GM04504 (cell line): ENCODE measurements at places on chromosomes 1 and 21.

- no peak for DNase-seq
Observed at GRCh38 chr1:77179632-77180031, 39.6 kb downstream of the PIGK start.

GRCh38 chr1:2574350-2574749, 12.2 kb upstream of the PRXL2B start:
- no peak for DNase-seq

DNA sequence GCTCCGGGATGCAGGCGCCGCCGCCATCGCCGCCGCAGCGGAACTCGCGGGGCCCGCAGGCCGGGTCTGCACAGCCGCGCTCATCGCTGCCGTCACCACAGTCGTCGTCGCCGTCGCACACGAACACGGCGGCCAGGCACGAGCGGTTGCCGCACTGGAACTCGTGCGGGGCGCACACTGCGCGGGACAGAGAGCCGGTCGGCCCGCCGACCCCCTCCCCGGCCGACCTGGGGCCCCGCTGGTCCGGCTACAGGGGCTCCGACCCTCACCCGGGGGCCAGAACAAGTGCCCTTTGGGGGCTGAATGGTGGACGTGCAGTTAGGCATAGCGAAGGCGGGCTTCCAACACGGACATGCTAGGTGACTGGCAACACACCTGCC, 38.6 kb upstream of the MAGOH start:
- no peak for DNase-seq

DNA sequence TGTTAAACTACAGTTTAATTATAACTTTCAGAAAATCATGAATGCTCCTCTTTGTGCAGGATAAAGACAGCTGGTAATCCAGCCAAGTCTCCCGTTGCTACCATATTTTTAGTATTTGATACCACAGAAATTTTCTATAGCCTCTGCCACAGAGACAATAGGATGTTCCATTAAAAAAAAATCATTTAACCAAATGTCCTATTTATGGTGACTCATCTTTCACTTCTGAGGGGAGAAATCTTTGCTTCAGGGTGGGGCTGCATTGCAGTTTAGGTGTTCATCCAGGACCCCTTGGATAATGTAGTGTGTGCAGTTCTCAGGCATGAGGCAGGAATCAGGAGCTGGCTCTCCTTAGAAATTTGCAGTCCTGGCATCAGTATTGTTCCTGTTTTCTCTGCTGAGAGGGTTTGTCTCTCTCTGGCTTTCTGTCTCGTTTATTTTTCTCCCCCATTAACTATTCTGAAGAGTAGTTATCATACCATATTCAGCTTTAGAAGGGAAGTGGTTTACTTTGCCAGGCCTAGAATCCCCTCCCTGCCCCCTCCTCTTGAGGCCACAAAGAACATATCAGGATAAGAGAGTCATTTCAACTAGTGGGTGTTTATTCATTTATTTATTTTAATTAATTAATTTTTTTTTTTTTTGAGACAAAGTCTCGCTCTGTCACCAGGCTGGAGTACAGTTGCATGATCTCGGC, 3.1 kb downstream of the PRUNE1 start:
- no peak for DNase-seq

- DNase-seq, result no peak
Observed at GRCh38 chr1:67939186-67939743, 106.0 kb upstream of the GNG12 start.

DNA sequence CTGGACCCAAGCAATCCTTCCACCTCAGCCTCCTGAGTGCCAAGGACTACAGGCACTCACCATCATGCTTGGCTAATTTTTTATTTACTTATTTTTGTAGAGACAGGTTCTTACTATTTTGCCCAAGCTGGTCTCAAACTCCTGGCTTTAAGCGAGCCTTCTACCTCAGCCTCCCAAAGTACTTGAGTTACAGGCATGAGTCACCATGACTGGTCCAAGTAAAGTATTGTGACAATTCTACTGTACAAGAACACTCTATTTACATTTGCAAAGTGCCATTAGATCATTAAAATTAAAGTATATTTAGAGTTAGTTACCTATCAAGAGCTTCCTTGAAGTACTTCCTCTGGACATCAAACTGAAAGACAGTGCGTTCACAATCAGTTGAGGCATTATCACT, 44.8 kb downstream of the NRDC start:
- no peak for DNase-seq

- DNase-seq, result no peak
Observed at GRCh38 chr1:248155927-248156326, 11.0 kb downstream of the OR2M5 start.

- DNase-seq, result no peak
Observed at GRCh38 chr1:233144434-233144833, 151.1 kb downstream of the PCNX2 start.

DNA sequence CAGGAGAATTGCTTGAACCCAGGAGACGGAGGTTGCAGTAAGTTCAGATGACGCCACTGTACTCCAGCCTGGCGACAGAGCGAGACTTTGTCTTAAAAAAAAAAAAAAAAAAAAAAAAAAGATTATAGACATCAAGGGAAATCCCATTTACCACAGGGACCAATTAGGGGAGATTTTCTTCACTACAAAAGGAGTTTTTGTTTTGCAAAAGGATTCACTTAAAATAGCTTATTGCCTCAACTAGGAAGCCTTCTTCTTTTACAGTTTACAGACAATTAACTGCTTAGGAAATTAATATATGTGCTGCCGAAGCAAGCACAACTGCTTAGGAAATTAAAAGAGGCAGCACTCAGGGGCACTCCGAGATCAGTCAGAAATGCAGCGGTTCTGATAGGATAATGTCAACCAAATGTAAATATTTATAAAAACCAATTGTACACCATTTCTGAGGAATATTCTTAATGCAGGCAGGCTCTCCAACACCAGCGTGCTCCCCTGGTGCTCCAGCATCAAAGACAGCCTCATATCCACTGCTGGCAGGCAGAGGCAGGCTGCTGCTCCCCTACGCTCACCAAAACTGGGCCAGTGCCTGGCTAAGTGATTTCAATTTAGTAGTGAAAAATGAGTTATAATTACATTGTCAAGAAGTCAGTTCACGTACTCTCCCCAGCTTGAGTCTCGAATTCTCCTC, 107.9 kb upstream of the RAB4A start:
- DNase-seq, result no peak

GRCh38 chr1:80640978-80641377, 1159.8 kb upstream of the ADGRL2 start:
- no peak for DNase-seq

DNA sequence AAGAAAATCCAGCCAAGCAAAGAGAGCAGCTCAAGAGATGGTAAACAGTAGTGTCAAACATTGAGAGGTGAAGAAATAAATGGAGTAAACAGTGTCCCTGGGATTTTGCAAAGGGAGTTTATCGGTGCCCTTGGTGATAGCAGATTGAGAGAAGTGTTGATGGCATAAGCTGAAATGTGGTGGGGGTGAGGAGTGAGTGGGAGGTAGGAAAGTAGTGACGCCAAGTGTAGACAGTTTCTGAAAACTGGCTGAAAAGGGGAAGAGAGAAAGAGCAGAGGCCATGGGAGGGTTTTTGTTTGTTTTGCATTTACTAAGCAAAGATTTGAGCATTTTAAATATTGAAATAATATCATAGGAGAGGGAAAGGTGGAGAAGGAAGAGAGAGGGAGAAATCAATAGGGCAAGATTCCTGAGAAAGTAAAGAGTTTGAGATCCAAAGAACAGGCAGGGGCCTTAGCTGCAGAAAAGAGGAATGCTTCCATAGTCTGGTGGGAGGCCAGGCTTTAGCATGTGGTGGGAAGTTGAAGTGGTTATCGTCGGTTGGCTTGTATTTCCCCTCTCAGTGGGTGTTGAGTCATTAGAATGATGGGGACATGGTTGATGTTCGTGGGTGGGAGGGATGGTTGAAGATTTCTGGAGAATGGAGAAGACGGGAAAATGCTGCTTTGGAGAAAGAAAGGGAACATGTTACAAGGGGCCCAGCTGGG, 26.8 kb upstream of the RASAL2 start:
- no peak for DNase-seq

DNA sequence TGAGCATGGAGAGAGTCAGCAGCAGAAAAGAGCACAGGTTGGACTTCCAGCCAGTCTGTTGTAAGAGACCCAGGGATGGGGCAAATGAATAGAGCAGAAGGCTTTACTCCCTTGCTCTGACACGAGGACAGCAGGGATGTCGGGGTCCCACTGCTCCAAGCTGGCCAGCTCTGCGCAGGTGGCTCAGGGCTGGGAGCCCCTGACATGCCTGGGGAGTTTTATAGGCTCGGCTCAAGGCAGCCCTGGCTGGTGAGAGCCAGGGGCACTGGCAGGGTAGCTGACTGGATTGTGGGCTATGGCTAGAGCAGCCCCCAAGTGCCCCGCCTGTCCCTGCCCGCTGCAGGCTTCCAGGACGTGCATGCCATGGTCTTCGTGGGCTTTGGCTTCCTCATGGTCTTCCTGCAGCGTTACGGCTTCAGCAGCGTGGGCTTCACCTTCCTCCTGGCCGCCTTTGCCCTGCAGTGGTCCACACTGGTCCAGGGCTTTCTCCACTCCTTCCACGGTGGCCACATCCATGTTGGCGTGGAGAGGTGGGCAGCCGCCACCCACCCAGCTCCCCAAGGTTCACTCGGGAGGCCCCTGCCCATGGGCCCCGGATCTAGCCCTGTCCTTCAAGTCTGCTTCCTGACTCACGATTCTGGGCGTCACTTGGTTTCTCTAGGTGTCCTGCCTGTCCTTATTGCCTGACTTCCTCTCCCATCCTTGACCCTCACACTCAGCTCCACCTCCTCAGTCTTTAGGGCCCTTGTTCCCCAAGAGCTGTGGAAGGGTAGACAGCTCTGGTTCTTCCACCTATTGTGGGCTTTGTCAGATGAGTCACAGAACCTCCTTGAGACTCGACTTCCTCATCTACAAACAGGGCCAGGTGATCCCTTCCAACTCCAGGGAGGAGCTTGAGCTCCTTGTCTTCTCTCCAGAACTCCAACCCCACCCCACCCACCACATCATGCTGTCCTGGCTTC, 8.2 kb downstream of the RHBG start:
- no peak for DNase-seq

GRCh38 chr1:177779166-177779965, 190.5 kb downstream of the SEC16B start:
- DNase-seq, result no peak

- peak; percentile 15 for DNase-seq
Observed at GRCh38 chr21:17387030-17387617, 125.7 kb upstream of the CXADR start.

DNA sequence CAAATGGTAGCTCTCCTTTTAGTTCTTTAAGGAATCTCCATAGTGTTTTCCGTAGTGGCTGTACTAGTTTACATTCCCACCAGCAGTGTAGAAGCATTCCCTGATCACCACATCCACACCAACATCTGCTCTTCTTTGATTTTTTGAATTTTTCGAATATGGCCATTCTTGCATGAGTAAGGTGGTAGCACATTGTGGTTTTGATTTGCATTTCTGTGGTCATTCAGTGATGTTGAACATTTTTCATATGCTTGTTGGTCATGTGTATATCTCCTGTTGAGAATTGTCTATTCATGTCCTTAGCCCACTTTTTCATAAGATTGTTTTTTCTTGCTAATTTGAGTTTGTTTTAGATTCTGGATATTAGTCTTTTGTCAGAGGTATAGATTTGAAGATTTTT, 84.6 kb upstream of the B3GALT2 start:
- DNase-seq, result peak; percentile 30
